Thoracic aorta (tissue), 2 donors: ENCODE measurements at places on chromosomes 6 and 20. TPM values are rescaled to one million over a fixed set of nuclear protein-coding genes. Genes with fewer than 3 reads are reported as not detected.

- DNase-seq = no peak
Observed at GRCh38 chr6:14436592-14437132, 319.1 kb downstream of the CD83 start.

GRCh38 chr6:164200071-164200470 is 785.6 kb downstream of the QKI start:
- DNase-seq = no peak

DNA sequence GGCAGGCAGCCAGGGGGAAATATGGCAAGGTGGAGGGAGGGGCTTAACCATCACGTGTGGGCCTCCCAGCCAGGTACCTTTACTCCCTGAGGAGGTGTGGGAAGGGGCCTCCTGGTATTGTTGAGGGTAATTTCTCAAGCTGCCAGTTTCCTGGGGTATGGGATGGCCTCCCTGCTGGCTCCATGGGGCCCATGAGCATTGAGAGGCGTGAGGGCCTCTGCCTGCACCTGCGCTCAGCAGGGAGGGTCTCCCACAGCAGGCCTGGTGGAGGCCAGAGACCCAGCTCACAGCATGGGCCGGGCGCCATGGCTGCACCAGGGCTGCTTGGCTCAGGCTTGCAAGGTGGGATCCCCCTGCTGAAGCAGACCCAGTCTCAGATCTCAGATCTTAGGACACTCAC is 113.0 kb downstream of the GRM4 start:
- DNase-seq = no peak

DNA sequence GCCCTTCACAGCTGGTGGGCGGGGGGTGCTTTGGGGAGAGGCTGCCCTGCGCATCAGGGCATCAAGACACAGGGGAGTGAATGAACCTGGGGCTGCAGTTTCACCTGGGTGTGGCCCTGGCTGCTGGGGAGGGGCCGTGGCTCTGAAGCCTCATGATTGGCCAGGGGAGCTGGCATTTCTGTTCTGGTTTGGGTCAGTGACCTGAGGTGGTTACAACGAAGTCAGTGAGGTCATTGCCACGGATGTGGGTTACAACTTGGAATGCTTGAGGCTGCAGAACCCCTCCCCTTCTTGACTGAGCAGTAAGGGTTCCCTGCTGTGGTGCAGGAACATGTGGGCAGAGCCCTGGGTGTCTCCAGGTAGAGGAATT is 3.0 kb downstream of the TCEA2 start:
- DNase-seq = no peak

DNA sequence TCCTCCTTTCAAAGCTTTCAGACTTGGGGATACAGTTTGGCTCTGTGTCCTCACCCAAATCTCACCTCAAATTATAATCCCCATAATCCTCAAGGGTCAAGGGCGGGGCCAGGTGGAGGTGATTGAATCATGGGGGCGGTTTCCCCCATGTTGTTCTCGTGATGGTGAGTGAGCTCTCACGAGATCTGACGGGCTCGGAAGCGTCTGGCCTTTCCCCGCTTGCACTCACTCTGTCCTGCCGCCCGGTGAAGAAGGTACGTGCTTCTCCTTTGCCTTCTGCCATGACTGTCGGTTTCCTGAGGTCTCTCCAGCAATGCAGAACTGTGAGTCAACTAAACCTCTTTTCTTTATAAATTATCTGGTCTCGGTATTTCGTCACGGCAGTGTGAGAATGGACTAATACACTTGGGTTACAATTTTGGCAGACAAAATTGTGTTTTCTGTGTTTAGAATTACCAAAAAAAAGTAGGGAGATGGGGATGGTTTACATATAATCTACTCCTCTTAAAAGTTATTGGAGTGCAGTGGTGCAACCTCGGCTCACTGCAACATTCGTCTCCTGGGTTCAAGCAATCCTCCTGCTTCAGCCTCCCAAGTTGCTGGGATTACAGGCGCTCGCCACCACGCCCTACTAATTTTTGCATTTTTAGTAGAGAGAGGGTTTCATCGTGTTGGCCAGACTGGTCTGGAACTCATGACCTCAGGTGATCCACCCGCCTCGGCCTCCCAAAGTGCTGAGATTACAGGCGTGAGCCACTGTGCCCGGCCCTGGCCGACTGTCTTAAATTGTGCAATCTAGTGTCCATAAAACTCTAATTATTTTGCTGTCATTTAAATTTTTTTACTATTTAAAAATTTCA is 33.6 kb upstream of the PXDC1 start:
- no peak for DNase-seq

GRCh38 chr6:161076181-161076677 is 84.7 kb downstream of the MAP3K4 start:
- no peak for DNase-seq

GRCh38 chr20:38117635-38118034 is 47.4 kb downstream of the TGM2 start:
- no peak for DNase-seq

LY6G6F gene
- not detected for total RNA-seq

DNA sequence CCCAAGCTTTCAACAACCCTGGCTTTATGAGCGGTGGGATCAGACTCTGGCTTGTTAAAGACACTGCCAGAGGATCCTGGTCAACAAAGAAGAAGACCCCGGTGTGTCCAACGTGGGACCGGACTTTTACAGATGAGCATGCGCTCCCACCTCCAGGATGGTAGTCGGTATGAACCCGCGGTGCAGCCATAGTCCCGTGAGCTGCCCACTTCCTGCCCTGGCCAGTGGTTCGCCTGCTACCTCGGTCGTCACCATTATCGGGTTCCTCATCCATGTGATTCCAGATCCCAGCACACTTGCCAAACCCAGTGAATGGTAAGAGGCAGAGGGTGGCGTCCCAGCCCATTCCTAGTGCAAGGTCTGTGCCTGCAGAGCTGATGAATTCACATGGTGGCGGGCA is 112.7 kb downstream of the AGPAT4 start:
- DNase-seq = no peak

KHDC1L gene
- total RNA-seq = not detected

GRCh38 chr20:46209930-46210671 is 92.0 kb downstream of the CD40 start:
- DNase-seq = no peak

HDGFL1 gene
- not detected for total RNA-seq

DNA sequence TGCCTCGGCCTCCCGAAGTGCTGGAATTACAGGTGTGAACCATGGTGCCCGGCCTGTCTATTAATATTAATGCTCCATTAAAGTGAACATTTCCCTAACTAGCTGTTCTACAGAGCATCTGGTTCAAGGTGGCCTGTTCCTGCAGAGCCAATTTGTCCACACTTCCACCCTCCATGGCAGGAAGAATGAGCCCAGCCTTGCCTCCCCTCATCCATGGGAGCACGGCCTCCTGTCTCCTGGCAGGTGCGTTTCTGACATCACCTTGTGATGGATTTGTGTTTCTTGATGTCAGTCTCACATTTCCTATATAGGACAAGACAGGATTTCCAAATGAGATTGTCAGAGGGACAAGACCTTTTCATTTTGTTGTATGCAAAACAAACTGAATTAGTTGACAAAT is 105.7 kb upstream of the FRMD1 start:
- no peak for DNase-seq

HTR1E gene
- total RNA-seq = not detected

GRCh38 chr6:150413781-150414281 is 45.0 kb downstream of the IYD start:
- no peak for DNase-seq

GRCh38 chr6:134261766-134262165 is 56.1 kb downstream of the SGK1 start:
- DNase-seq = no peak
